ENCODE measurements at places on chromosomes 2 and 18. TPM values are rescaled to one million over a fixed set of nuclear protein-coding genes. Genes with fewer than 3 reads are reported as not detected.
A peak's percentile ranks its signal among the peaks of the same experiment; 100 is the strongest.

GRCh38 chr2:105887256-105887655 is 142.5 kb downstream of the NCK2 start:
- DNase-seq = no peak

GRCh38 chr2:205364261-205364660 is 318.0 kb upstream of the NRP2 start:
- no peak for DNase-seq

DNA sequence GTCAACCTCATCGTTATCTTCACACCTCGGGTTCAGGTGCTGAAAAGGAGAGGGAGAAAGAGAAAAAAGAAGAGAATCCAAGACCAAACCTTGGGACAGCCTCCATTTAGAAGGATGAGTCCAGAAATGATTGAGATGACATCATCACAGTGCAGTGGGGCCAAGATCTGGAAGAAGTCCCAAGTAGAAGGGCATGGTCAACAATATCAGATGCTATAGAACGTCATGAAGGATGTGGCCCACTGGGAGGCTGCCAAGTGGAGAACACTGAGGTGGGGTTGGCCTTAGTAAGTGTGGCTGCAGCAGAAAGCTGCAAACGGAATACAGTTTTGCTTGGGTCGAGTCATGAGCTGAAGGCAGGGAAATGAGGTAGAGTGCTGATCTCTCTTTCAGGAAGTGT is 91.1 kb upstream of the FZD7 start:
- no peak for DNase-seq

- DNase-seq = no peak
Measured at GRCh38 chr2:144935736-144936135, 415.8 kb upstream of the ZEB2 start.

GRCh38 chr2:204931562-204931961 is 386.3 kb downstream of the PARD3B start:
- no peak for DNase-seq

DNA sequence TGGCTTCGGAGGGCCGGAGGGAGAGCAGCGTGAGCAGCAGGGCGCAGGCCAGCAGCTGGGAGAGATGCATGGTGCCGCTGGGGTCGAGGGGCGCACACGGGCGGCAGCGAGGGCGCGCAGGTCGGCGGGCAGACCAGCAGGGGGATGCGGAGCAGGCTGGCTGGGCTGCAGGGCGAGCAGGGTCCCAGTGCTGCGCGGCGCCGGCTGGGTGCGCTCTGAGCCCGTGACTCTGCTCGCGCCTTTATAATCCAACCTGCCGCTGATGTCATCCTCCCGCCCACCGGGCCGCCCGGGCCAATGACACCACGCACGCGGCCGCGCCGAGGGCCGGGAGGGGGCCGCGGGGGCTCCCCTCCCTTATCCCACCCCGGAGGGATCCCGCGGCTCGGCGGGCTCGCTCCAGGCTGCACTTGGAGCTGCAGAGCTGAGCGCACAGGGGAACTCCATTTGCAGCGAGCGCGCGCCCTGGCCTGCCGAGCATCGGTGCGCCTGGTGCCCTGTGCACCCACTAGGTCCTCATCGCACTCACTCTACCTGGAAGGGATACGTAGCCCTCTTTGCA is at the start of gene NPPC:
NPPC (minus strand) TSS at position 217 of the 562 bp plus-strand sequence; CDS start at position 70, 147 bp downstream.
- no peak for DNase-seq

DNA sequence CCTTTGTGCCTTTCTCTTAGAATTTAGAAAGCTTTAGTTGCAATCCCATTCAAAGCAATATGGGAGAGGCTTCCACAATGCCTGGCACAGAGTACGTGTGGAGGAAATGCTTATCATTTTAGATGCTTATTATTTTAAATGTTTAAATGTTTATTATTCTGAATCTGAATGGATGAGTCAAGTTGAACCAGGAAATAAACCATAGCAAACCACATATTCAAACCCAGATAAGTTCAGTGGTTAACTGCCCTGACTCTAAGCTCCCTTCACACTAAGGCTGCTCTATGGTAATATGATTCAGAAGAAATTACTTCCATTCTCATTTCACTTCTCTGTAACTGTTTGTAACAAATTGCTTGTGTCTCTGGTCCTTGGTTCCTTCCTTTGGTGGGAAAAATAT is 5.2 kb upstream of the PPP4R1 start:
- no peak for DNase-seq

DNA sequence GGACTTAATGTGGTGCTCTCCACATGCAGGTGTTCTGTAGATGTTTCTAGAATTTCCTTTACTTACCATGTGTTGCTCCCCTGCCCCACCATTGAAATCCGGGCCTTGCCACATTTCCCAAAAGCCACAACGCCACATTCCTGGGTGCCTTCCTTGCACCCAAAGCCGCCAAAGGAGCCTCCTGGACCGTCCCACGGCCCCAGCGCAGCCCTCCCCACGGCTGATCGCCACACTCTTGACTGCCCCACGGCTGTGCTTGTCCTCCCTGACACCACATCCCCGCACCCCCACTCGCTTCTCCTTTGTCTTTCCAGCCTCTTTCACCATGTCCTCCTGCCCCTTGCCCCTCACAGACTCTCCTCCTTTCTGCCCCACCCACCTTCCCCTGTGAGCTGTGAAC is 40.2 kb upstream of the CHMP1B start:
- no peak for DNase-seq

DNA sequence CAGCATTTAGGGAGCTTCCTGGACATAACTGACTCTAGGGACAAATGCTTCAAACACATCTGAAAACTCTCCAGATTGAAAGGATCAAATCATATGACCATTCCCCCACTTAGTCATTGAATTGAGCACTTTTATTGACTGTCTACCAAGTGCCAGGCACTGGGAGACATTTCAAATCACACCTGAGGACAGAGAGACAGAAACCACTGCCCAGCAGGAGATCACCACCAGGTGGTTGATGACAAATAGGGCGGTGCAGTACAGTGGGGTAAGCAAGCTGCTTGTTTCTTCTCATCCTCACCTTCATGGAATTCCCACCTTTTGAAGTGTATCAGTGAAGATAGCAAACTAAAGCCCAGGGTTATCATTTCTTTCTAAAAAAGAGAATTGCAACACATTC is 19.0 kb upstream of the CXCR4 start:
- peak; percentile 18 for DNase-seq

GRCh38 chr2:78061301-78061700 is 539.1 kb upstream of the LRRTM4 start:
- no peak for DNase-seq

GRCh38 chr2:46451131-46451711 is 28.1 kb upstream of the TMEM247 start:
- no peak for DNase-seq

GRCh38 chr2:108633409-108633808 is 85.9 kb upstream of the RANBP2 start:
- DNase-seq = no peak

The C1QL2 gene
- not detected for total RNA-seq

The TLX2 gene
- total RNA-seq = 3.8 TPM

The RFX8 gene
- not detected for total RNA-seq
